ENCODE measurements at places on chromosomes 2 and 18. TPM values are rescaled to one million over a fixed set of nuclear protein-coding genes. Genes with fewer than 3 reads are reported as not detected.

Gene GPAT2
- total RNA-seq = 5.4 TPM

Gene MAPK4
- 0.17 TPM for total RNA-seq

Gene ACTG2
- total RNA-seq = 365 TPM

Gene PDE11A
- total RNA-seq = 0.19 TPM

Gene NEUROD1
- not detected for total RNA-seq

Gene TNS1
- 0.24 TPM for total RNA-seq

Gene ABCG5
- total RNA-seq = not detected

Gene NLRC4
- total RNA-seq = not detected

Gene SPR
- total RNA-seq = 24.5 TPM

Gene SRD5A2
- not detected for total RNA-seq

Gene CENPA
- total RNA-seq = 11.6 TPM

Gene LYPD1
- not detected for total RNA-seq

Gene CDKL4
- 3.0 TPM for total RNA-seq

Gene DES
- not detected for total RNA-seq

Gene ERFE
- 1.0 TPM for total RNA-seq

Gene FER1L5
- total RNA-seq = 0.17 TPM

Gene NEB
- total RNA-seq = 0.14 TPM

Gene AMER3
- not detected for total RNA-seq

Gene HOXD4
- not detected for total RNA-seq

Gene SCYGR4
- not detected for total RNA-seq

Gene TSGA10
- total RNA-seq = 10.2 TPM

Gene ZNF804A
- not detected for total RNA-seq

Gene POTEF
- total RNA-seq = 0.14 TPM

Gene GPR45
- not detected for total RNA-seq

Gene SH2D6
- total RNA-seq = not detected

Gene PROC
- total RNA-seq = 2.7 TPM

Measured in mammary epithelial cell (primary cell).